Stimulated activated CD4-positive, alpha-beta T cell treated with anti-CD3 and anti-CD28 coated beads, Interleukin-1b, Interleukin-23, amount 100 ng/mL, for 1 hour (primary cell): ENCODE measurements at places on chromosomes 7 and 10.

- no peak for DNase-seq
These were observed 53.1 kb downstream of the TEX36 start for GRCh38 chr10:125629758-125630376.

DNA sequence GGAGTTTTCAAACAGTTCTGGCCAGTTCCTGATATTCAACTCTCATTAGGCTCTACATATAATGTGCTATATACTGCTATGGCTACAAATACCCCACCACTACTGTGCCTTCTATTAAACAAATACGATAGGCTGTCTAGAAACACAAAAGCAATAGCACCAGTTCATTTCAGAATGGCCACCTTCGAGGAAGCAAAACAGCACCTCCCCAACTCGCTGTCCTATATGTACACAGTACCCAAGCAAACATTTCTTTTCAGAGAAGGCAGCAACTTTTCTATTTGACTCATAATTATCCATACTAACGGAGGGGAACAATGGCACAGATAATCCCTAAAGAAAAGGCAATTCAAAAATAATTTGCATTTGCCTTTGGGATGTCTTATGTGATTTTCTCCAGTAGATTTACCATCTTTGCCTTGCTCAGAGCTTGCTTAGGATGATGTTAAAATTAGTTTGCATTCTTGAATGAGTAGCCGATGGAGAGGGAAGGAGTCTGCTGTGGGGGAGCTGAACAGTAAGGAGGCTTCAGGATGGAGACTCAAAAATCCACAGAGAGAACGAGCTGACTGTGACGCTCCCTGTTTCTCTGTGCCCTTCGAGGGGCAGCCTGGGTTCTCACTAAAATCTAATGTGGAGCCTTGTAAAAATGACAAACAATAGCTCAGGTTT is 218.7 kb downstream of the FANK1 start:
- no peak for DNase-seq

DNA sequence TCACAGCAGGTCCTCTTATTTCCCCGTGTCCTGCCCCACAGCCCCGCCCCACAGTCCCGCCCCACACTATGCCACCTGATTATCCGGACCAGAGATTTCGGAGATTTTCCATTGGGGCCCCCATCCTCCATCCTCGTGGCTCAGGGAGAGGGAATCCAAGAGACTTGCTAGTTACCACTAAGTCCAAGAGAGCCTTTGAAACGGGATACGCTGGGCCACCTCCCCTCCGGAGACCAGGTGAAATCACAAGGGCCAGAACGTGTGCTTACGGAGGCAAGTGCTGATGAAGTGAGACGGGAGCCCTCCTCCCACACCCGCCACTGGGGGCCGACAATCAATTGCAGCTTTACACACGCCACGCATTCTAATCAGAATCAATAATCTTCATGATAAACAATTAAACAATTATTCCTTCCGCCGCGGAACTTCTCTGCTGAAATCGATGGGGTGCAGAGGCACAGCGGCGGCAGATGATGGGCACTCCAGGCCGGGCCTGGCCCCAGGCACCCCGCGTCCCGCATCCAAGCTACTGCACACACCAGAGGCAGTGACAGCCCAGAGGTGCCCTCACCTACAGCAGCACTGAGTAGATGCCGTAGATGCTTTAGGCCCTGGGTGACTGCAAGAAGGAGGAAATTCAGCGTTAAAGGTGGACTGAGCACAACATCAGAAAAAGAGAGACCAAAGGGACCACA is 534.0 kb upstream of the FOXK1 start:
- no peak for DNase-seq

- no peak for DNase-seq
These were observed 303.5 kb downstream of the AHR start for GRCh38 chr7:17601921-17602320.

DNA sequence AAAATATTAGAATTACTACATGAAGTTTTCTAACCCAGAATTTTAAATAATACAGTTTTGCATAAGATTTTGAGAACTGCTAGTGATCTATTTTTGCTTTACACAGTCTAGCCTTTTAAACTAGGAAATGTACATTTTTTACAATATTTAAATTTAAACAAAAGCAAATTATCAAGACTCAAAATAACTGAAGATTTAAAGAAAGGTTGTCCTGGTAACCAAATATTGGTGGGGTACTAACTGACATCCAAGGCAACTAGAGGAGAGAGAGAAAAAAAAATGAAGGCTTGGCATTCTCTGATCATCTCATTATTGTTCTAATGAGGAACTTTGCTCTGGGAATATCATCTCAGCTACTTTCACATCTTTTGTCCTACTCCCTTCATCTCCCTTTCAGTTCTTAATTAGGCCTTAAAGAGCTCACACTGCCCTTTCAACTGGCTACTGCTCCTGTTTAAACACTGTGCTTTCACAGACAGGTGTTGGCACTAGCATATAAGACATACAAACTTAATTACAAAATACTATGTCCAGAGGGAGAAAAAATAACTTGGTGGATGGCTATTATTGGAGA is 33.7 kb downstream of the RAB11FIP2 start:
- no peak for DNase-seq

DNA sequence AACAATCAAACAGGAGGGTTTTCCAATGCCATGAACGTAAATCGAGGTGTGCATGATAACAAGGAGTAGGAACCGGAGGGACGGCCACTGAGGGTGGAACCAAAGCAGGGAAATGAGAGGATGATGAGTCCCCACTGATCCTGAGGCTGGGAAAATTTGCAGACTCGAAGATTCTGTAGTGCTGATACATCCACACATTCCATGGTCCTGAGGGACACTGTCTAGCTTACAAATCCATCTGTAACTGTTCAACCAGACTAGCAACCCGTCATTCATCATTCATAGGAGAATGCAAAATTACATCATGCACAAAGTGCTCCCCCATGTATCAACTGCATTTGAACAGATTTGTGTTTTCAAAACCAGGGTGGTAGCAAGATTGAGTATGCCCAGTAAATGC is 189.7 kb downstream of the PTPRN2 start:
- DNase-seq = no peak

GRCh38 chr7:2821842-2822507 is 22.1 kb downstream of the GNA12 start:
- no peak for DNase-seq

GRCh38 chr7:32217341-32218153 is 147.3 kb upstream of the PDE1C start:
- DNase-seq = no peak

- no peak for DNase-seq
These were observed 815 bp downstream of the CCSER2 start for GRCh38 chr10:84329196-84329611.

GRCh38 chr10:95920798-95921426 is 13.1 kb downstream of the CC2D2B start:
- DNase-seq = no peak

DNA sequence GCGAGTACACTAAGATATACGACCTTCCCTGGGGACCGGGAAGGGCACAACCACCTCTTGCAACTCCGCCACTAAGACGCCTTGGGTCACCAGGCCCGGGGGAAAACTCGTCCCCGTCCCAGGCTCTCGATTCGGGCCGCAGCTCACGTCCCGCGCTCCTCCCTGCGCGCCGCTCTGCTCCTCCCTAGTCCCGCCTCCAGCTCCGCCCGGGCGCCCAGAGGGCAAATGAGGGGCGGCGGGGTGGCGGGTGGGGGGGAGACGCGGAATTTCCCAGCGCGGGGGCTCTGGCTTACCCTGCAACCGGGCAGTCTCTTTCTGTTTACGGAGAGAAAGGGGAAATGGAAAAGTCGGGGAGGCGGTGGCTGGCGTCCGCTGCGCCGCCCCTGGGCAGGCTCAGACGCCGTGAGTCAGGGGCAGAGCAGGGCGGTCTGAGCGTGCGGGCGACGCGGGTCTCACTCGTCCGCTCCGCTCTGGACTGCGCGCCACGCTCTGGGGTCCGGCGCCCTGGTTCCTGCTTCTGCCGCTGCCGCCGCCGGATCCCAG is at the start of gene MAP3K8:
TSS of gene MAP3K8 (plus strand) at position 455 of the 543 bp plus-strand sequence. CDS start 4,755 bp downstream, outside the sequence.
- peak; percentile 50 for DNase-seq

- DNase-seq = no peak
These were observed 28.0 kb upstream of the COMTD1 start for GRCh38 chr10:75263806-75264205.

DNA sequence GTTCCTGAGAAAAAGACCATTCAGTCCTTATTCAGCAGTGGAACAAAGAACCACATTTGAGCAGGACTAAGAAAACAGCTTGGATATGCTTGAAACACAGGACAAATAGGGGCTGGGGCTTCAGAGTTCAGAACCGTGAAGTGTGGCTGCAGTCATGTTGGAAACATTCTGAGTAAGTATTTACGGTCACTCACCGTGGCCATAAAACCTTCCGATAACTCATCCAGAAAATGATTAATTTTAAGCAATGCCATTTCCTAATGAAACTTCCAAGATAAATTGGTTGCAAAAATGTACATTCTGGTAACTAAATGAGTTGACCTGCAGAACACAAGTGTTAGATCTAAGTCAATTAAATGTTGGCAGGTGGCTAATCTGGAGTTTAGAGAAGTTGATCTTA is 279.2 kb downstream of the CXCL12 start:
- DNase-seq = no peak

- no peak for DNase-seq
These were observed 438.9 kb downstream of the DNAJB6 start for GRCh38 chr7:157775560-157776332.

- no peak for DNase-seq
These were observed 15.1 kb downstream of the LSMEM1 start for GRCh38 chr7:112495810-112496462.
